ENCODE measurements at places on chromosomes 12 and 14. TPM values are rescaled to one million over a fixed set of nuclear protein-coding genes. Genes with fewer than 3 reads are reported as not detected.

Gene ALX1
- not detected for total RNA-seq

Gene TPPP2
- not detected for total RNA-seq

Gene UBR7
- total RNA-seq = 13.4 TPM

Gene BHLHE41
- 5.8 TPM for total RNA-seq

Gene TMEM229B
- 0.80 TPM for total RNA-seq

Gene ASPG
- 59.2 TPM for total RNA-seq

Gene ALDH1L2
- total RNA-seq = 6.0 TPM

Gene OTUB2
- 5.5 TPM for total RNA-seq

Gene ASCL1
- not detected for total RNA-seq

Gene PLCZ1
- not detected for total RNA-seq

Gene G2E3
- total RNA-seq = 9.6 TPM

Gene EGLN3
- total RNA-seq = 33.8 TPM

Gene GPD1
- total RNA-seq = 0.56 TPM

Gene KLHL33
- total RNA-seq = 0.04 TPM

Gene C12orf50
- not detected for total RNA-seq

Gene RFX4
- not detected for total RNA-seq

Gene SCNN1A
- 142 TPM for total RNA-seq

Gene SEL1L
- total RNA-seq = 33.0 TPM

Gene TAS2R20
- total RNA-seq = 0.96 TPM

Gene GPX2
- 68.1 TPM for total RNA-seq

Gene KRT71
- total RNA-seq = not detected

Gene NRL
- total RNA-seq = 1.1 TPM

Gene IAPP
- not detected for total RNA-seq

Gene ST8SIA1
- 1.5 TPM for total RNA-seq

Gene PPP1R1A
- not detected for total RNA-seq

Gene RNASE3
- total RNA-seq = not detected

Gene B4GALNT3
- total RNA-seq = 25.9 TPM

Gene AMN
- total RNA-seq = 12.4 TPM

Gene HNF1A
- total RNA-seq = not detected

Gene P2RX2
- total RNA-seq = not detected

Gene AQP2
- not detected for total RNA-seq

Gene C12orf60
- total RNA-seq = 0.76 TPM

Gene NFKBIA
- 119 TPM for total RNA-seq

Gene CLEC1B
- not detected for total RNA-seq

Gene CCDC38
- total RNA-seq = not detected

Gene ANO4
- not detected for total RNA-seq

Gene GPR84
- total RNA-seq = 0.16 TPM

Gene SLC38A4
- 2.4 TPM for total RNA-seq

Gene SPTB
- 0.08 TPM for total RNA-seq

Gene GSG1
- total RNA-seq = not detected

Gene NGB
- not detected for total RNA-seq

Gene HPD
- total RNA-seq = 0.28 TPM

Gene OSBPL8
- total RNA-seq = 62.6 TPM

Gene WIF1
- 0.20 TPM for total RNA-seq

Gene NXPH4
- 6.7 TPM for total RNA-seq

Gene NUP107
- total RNA-seq = 27.0 TPM

Gene ESRRB
- total RNA-seq = 0.12 TPM

Gene ANKLE2
- 35.8 TPM for total RNA-seq

Gene NEUROD4
- total RNA-seq = not detected

Gene ANKRD9
- total RNA-seq = 16.1 TPM

Gene ACRBP
- 0.56 TPM for total RNA-seq

Gene SOAT2
- not detected for total RNA-seq

Gene AQP5
- 1.3 TPM for total RNA-seq

Gene TAS2R7
- not detected for total RNA-seq

Gene MGP
- total RNA-seq = 16.7 TPM

Gene DTX1
- 0.68 TPM for total RNA-seq

Gene KLRC4
- not detected for total RNA-seq

Gene SDR9C7
- 26.0 TPM for total RNA-seq

Measured in esophagus mucosa (tissue), 1 donor.